ENCODE measurements at places on chromosomes 13 and 19.

DNA sequence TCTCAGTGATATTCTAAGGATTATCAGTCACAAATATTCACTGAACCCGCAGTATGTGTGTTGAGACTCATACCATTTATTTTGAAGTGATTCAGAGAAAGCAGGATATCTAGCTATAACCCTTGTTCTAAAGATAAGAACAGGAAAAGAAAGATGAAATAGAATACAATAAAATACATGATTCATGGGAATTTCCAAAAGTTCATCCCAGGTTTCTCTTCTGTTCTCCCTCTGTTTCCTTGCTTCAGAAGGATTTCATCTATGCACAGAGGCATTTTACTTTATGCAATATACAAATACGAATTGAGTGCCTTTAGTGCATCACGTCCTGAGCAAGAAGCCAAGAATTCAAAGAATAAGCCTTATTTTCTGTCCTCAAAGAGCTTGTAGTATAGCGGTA, 274.4 kb upstream of the GPC6 start:
- no peak for DNase-seq

DNA sequence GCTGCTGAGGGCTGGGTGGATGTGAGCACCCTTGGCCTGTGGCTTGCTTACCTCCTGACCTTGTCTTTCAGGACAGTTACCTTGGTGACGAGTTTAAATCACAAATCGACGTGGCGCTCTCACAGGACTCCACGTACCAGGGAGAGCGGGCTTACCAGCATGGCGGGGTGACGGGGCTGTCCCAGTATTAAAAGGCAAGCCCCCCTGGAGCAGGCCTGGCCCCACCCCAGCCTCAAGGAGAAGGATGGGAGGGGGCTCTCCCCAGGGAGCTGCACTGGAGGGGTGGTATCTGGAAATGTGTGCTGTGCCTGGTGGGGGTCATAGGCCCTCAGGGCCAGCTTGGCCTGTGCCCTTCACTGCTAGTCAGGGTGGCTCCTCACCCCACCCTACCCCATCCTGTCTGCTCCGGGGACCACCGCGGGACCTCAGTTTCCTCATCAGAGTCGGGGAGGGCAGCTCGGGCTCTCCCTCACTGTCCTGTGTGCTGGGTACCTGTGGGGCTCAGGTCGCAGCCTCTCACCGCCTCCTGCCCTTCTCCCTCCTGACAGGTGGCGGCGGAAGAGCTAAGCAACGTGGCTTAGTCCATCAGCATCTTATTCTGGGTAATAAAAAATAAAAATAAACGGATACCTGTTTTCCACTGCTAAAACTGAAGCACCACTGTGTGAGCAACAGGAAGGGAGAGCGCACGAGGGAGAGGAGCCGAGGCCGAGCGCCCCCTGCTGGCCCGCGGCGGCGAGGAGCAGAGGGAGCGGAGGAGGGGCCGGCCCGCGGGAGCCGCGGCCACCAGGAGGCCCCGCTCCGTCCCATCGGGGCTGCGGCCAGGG, 29.8 kb downstream of the CERS1 start:
- DNase-seq, result peak; percentile 23

DNA sequence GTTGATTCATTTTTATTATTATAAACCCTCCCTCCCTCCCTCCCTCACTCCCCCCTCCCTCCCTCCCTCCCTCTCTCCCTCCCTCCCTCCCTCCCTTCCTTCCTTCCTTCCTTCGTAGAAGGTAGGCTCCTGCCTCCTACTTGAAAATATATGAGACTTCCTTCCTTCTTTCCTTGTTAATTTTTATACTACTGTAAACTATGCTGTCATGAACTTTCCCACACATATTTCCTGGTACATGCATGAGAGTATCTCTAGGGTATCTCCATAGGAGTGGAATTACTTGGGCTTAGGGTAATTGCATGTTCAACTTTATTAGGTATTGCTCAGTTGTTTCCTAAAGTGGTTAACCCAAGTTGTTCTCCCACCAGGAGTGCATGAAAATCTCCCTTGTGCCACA, 330.6 kb downstream of the KCNRG start:
- DNase-seq, result no peak

- DNase-seq, result no peak
Observed at GRCh38 chr19:1402411-1403070, 1.2 kb upstream of the GAMT start.

DNA sequence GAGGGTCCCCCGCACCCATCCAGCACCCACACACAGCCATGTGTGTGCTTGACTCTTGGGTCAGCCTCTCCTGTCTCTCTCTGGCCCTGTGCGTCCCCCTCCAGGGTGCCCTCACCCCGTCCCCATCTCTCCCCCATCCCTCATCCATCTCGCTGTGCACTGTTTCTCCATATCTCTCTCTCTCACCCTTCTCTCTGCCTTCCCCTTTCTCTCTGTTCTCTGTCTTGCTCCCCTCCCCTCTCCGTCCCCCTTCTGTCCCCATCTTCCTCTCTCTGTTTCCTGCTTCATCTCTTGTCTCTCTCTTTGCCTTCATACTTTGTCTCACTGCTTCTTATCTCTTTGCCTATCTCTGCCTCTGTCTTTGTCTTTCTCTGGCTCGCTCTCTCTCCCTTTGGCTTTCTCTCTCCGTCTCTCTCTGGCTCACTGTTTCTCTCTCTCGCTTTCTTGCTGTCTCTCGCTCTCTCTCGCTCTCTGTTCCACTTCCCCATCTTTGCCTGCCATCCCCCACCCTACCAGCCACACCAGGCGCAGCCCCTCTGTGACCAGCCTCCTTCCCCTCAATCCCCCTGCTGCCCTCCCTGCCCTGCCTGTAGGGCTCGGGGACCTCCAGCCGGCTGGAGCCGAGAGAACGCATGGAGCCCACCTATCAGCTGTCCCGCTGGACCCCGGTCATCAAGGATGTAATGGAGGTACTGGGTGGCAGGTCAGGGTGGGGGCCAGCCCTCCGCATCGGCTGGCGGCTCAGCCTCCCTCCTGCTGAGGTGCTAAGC, 8.9 kb downstream of the STXBP2 start:
- no peak for DNase-seq

DNA sequence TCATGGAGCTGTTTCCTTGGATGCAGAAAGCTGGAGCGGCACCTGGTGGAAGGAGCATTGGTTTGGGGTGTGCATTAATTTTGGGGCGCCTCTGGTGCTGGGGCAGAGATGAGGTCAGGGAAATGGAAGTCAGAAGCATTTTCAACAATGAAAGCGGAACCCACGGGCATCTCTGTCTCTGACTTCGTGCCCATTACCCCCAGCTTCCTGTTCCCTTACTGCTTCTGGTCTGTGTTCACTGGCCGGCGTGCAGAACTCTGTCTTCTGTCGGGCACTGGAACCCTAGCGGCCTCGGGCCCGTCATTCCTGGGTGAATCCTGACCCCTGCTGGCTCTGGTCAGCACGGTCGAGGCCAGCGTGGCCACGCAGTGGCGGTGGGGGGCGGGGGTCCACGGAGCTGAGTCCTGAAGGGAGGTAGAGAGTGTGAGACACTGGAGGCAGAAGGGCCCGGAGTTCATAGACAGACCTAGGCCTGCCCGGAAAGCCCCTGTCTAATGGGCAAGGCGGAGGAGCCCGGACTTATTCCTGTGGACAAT, 7.9 kb upstream of the LINGO3 start:
- peak; percentile 71 for DNase-seq

DNA sequence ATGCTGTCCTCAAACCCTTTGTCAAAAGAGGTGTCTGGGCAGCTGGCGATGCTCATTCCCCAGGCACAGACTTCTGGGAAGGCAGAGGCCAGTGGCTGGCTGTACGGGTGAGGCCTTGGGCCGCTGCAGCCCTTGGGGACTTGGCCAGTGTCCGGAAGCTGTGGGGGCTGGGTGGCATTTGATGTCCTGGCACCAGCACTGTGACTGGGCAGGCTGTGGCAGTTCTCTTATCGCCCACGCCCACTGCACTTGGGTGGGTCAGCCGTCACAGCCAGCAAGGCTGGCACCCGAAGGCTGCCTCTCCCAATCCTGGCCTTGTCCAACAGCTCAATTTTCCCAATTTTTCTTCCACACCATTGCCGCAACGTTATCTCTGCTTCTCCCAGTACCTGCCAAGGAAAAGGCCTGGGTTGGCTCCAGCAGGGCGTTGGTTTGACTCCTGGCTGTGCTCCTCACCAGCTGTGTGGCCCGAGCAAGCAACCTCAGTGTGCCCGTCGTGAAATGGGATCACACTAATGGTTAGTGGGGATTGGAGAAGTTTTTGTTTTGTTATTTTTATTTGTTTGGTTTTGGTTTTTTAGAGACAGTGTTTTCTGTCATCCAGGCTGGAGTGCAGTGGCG, 12.7 kb upstream of the SLC44A2 start:
- peak; percentile 58 for DNase-seq

DNA sequence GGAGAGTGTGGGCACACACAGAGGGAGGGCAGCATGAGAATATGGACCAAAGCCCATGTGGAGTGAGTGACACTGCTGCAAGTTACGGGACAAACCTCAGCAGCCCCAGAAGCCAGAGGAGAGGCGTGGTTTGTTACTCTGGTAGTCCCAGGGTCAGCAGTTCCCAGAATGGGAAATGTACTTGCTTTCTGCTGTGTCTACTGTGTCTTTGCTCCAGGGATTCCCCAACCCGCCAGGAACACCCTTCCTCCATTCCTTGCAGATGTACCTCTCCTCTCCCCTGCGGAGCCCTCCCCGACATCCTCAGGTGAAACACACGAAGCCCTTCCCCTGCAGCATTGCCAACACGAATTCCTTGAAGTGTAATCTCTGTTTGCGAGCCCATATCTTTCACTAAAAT, 47.2 kb downstream of the MYO16 start:
- DNase-seq, result no peak

- DNase-seq, result peak; percentile 34
Observed at GRCh38 chr19:41531438-41532311, 44.3 kb upstream of the CEACAM21 start.

GRCh38 chr19:29303069-29303718, 90.2 kb upstream of the UQCRFS1 start:
- DNase-seq, result no peak

- no peak for DNase-seq
Observed at GRCh38 chr13:112056739-112057438, 10.1 kb upstream of the SOX1 start.

DNA sequence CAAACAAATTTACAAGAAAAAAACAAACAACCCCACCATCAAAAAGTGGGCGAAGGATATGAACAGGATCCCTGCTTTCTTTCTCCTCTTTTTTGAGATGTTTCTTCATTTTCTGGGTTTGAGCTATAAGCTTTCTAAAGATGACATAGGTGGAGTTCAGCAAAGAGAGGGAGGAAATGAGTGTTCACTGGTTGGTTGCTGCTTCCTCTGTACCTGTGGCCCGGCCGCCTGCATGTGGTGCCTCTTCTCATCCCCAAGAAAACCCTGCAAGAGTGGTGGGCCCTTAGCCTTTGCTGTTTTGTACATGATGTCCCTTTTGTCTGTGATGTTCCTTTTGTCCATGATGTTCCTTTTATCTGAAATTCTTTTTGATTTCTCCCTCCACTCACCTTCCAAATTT, 178.4 kb upstream of the SERP2 start:
- no peak for DNase-seq

GRCh38 chr13:101989798-101990350, 412.0 kb downstream of the FGF14 start:
- DNase-seq, result no peak

Measured in myocyte (in vitro differentiated cells).